Parietal lobe (tissue), 2 donors: ENCODE measurements at places on chromosomes 11 and 22. TPM values are rescaled to one million over a fixed set of nuclear protein-coding genes. Genes with fewer than 3 reads are reported as not detected.

The PLAAT5 gene
- total RNA-seq, result 1.9 TPM

The SNX32 gene
- total RNA-seq, result 20.7 TPM

The OR51B5 gene
- 3.1 TPM for total RNA-seq

The OR5J2 gene
- not detected for total RNA-seq

The OR4D5 gene
- not detected for total RNA-seq
